Right lobe of liver (tissue), 6 donors: ENCODE measurements at places on chromosomes 7 and 10.
A peak's percentile ranks its signal among the peaks of the same experiment; 100 is the strongest.

- H3K4me1 ChIP-seq = no peaks in the 10 kb centered on the region
- no peaks in the 10 kb centered on the region for H3K36me3 ChIP-seq
- H3K27ac ChIP-seq = no peak overlapping the region
- H3K4me3 ChIP-seq = no peak overlapping the region
Observed at GRCh38 chr10:6719561-6719960, 139.5 kb upstream of the PRKCQ start.

DNA sequence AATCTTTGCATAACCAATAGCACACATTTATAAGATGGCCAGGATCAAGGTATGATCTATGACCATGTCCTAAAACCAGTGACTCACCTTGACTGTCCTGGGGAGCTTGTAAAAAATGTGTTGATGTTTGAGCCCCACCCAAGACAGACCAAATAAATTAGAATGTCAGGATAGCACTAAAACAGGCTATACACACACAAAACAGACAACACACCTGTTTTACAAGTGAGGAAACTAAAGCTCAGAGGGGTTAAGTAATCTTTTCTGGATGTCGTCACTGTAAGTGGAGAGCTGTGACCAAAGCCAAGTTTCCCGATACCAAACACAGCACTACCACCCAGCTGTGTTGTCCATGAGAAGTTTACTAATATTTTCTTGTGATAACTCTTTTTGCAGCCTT lies 84.5 kb downstream of the AVL9 start:
- no peaks in the 10 kb centered on the region for H3K4me1 ChIP-seq
- H3K27me3 ChIP-seq = no peaks in the 10 kb centered on the region
- no peak for DNase-seq
- peaks cover 2% of the 10 kb centered on the region for H3K36me3 ChIP-seq
- no peak overlapping the region for H3K27ac ChIP-seq

- no peaks in the 10 kb centered on the region for H3K4me1 ChIP-seq
- no peaks in the 10 kb centered on the region for H3K27me3 ChIP-seq
- H3K36me3 ChIP-seq = no peaks in the 10 kb centered on the region
- H3K4me3 ChIP-seq = no peak overlapping the region
Observed at GRCh38 chr7:6556196-6556595, 4.9 kb upstream of the GRID2IP start.

GRCh38 chr7:4150731-4151130 lies 531.4 kb upstream of the FOXK1 start:
- no peak overlapping the region for H3K4me3 ChIP-seq
- no peaks in the 10 kb centered on the region for H3K4me1 ChIP-seq
- H3K27ac ChIP-seq = no peak overlapping the region
- H3K27me3 ChIP-seq = no peaks in the 10 kb centered on the region
- DNase-seq = no peak
- no peaks in the 10 kb centered on the region for H3K36me3 ChIP-seq

DNA sequence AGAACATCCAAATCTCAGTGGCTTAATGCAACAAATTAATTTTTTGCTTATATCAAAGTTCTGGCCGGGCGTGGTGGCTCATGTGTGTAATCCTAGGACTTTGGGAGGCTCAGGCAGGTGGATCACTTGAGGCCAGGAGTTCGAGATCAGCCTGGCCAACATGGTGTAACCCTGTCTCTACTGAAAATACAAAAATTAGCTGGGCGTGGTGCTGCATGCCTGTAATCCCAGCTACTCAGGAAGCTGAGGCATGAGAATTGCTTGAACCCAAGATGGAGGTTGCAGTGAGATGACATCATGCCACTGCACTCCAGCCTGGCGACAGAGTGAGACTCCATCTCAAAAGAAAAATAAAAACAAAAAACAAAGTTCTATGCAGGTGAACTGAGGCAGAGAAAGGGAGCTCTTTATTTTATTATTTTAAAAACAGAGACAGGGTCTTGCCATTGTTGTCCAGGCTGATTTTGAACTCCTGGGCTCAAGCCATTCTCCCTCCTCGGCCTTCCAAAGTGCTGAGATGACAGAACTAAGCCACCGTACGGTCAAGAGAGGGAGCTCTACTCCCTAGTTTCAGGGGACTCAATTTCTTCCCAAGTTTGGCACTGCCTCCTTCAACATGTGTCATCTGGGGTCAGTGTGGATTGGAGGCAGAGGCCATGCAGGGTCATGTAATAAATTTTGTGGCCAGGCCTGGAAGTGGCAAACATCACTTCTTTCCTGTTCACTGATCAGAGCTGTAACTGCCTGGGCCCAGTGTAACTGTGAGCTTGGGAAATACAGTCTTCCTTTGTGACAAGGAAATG lies 2.4 kb downstream of the ADCK2 start:
- H3K4me1 ChIP-seq = no peaks in the 10 kb centered on the region
- DNase-seq = no peak
- H3K27me3 ChIP-seq = no peaks in the 10 kb centered on the region
- no peak overlapping the region for H3K27ac ChIP-seq

DNA sequence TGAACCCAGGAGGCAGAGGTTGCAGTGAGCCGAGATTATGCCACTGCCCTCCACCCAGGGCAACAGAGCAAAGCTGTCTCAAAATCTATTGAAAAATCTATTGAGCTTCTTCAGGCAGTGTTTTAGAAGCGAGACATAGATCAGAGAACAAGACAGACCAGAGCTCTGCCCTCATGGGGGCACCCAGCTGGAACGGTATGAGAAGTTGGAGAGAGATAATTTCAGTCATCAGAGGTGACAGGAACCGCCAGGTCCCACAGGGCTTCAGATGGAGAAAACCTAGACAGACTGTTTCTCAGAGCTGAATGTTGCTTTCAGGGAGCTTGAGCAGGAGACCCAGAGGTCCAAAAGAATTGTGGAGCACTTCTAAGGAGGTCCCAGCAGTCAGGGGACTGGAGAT lies 14.2 kb upstream of the GTF2IRD1 start:
- no peaks in the 10 kb centered on the region for H3K27me3 ChIP-seq
- H3K4me3 ChIP-seq = no peak overlapping the region
- no peaks in the 10 kb centered on the region for H3K36me3 ChIP-seq
- DNase-seq = no peak

DNA sequence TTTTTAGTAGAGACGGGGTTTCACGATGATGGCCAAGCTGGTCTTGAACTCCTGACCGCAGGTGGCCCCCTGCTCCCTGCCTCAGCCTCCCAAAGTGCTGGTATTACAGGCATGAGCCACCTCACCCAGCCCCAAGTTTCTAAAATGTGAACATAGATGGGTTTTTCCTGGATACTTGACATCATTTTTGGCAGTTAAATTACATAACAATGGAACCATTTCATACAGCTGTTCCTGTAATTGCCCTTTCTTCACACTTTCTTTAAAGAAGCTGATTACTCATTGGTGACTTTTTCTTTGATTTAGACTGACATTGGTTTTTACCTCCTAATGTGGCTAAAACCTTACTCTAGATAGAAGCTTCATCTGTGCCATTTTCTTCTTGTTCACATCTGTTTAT lies 5.9 kb downstream of the ZKSCAN1 start:
- H3K36me3 ChIP-seq = peaks cover 39% of the 10 kb centered on the region
- peak overlapping the region; percentile 65 for H3K27ac ChIP-seq
- DNase-seq = no peak
- no peaks in the 10 kb centered on the region for H3K4me1 ChIP-seq
- no peak overlapping the region for H3K4me3 ChIP-seq
- no peaks in the 10 kb centered on the region for H3K27me3 ChIP-seq

GRCh38 chr10:60572511-60573194 lies 183.0 kb upstream of the ANK3 start:
- H3K4me3 ChIP-seq = peak overlapping the region; percentile 12
- H3K27ac ChIP-seq = no peak overlapping the region
- H3K4me1 ChIP-seq = no peaks in the 10 kb centered on the region
- peak; percentile 56 for DNase-seq

GRCh38 chr10:94076325-94076841 lies 82.7 kb downstream of the PLCE1 start:
- no peak for DNase-seq
- H3K4me1 ChIP-seq = no peaks in the 10 kb centered on the region
- H3K4me3 ChIP-seq = no peak overlapping the region

DNA sequence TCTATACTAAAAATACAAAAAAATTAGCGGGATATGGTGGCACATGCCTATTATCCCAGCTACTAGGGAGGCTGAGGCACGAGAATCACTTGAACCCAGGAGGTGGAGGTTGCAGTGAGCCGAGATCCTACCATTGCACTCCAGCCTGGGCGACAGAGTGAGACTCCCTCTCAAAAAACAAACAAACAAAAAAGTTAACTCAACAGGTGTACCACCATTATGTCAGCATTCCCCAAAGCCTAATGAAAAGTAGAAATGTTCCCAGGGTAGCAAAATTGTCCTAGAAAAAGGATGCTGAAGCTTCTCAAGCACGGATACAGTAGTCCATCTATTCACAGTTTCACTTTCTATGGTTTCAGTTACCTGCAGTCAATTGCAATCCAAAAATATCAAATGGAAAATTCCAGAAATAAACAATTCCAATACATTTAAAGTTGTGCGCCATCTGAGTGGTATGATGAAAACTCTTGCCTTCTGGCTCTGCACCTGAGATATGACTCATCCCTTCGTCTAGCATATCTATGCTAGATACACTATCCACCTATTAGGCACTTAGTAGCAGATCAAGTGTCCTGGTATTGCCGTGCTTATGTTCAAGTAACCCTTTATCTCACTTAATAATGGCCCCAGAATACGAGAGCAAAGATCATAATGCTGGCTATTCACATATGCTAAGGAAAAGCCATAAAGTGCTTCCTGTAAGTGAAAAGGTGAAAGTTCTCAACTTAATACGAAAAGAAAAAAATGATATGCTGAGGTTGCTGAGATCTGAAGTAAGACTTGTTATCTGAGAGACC lies 37.2 kb upstream of the SLC35G1 start:
- H3K27me3 ChIP-seq = no peaks in the 10 kb centered on the region
- H3K36me3 ChIP-seq = no peaks in the 10 kb centered on the region
- H3K4me1 ChIP-seq = peaks cover 12% of the 10 kb centered on the region
- H3K27ac ChIP-seq = no peak overlapping the region
- no peak for DNase-seq

- no peaks in the 10 kb centered on the region for H3K27me3 ChIP-seq
- DNase-seq = no peak
- no peak overlapping the region for H3K27ac ChIP-seq
- H3K4me3 ChIP-seq = no peak overlapping the region
Observed at GRCh38 chr10:61406242-61406641, 46.9 kb downstream of the TMEM26 start.

GRCh38 chr10:78752708-78753107 lies 316.1 kb upstream of the ZMIZ1 start:
- no peak overlapping the region for H3K27ac ChIP-seq
- no peaks in the 10 kb centered on the region for H3K27me3 ChIP-seq
- no peak overlapping the region for H3K4me3 ChIP-seq
- no peaks in the 10 kb centered on the region for H3K36me3 ChIP-seq
- H3K4me1 ChIP-seq = no peaks in the 10 kb centered on the region
- DNase-seq = no peak

- H3K27ac ChIP-seq = no peak overlapping the region
- H3K27me3 ChIP-seq = no peaks in the 10 kb centered on the region
- H3K4me1 ChIP-seq = no peaks in the 10 kb centered on the region
- no peak for DNase-seq
- H3K4me3 ChIP-seq = no peak overlapping the region
Observed at GRCh38 chr10:65149878-65150277, 1628.7 kb downstream of the REEP3 start.

- no peaks in the 10 kb centered on the region for H3K27me3 ChIP-seq
- H3K4me3 ChIP-seq = no peak overlapping the region
- DNase-seq = no peak
- H3K27ac ChIP-seq = no peak overlapping the region
- no peaks in the 10 kb centered on the region for H3K36me3 ChIP-seq
Observed at GRCh38 chr7:84055904-84056605, 138.5 kb downstream of the SEMA3A start.

GRCh38 chr7:140165422-140165821 lies 11.4 kb downstream of the KDM7A start:
- no peaks in the 10 kb centered on the region for H3K27me3 ChIP-seq
- H3K27ac ChIP-seq = no peak overlapping the region
- no peaks in the 10 kb centered on the region for H3K36me3 ChIP-seq
- DNase-seq = no peak

GRCh38 chr10:44697116-44697515 lies 214.0 kb upstream of the TMEM72 start:
- no peak for DNase-seq
- H3K27ac ChIP-seq = no peak overlapping the region
- H3K4me1 ChIP-seq = no peaks in the 10 kb centered on the region
- H3K27me3 ChIP-seq = no peaks in the 10 kb centered on the region
- H3K4me3 ChIP-seq = no peak overlapping the region

GRCh38 chr10:71284544-71285179 lies 34.4 kb upstream of the SLC29A3 start:
- H3K27ac ChIP-seq = no peak overlapping the region
- no peak for DNase-seq
- H3K4me1 ChIP-seq = no peaks in the 10 kb centered on the region
- no peaks in the 10 kb centered on the region for H3K27me3 ChIP-seq
- H3K36me3 ChIP-seq = no peaks in the 10 kb centered on the region

GRCh38 chr10:29923416-29923965 lies 135.9 kb downstream of the JCAD start:
- H3K27me3 ChIP-seq = no peaks in the 10 kb centered on the region
- no peak overlapping the region for H3K27ac ChIP-seq
- no peak overlapping the region for H3K4me3 ChIP-seq
- H3K4me1 ChIP-seq = no peaks in the 10 kb centered on the region
- H3K36me3 ChIP-seq = no peaks in the 10 kb centered on the region

- no peaks in the 10 kb centered on the region for H3K27me3 ChIP-seq
- no peak overlapping the region for H3K4me3 ChIP-seq
- DNase-seq = no peak
Observed at GRCh38 chr7:116224492-116225098, 14.3 kb downstream of the TES start.

- H3K27ac ChIP-seq = no peak overlapping the region
- no peak overlapping the region for H3K4me3 ChIP-seq
- H3K36me3 ChIP-seq = no peaks in the 10 kb centered on the region
- no peaks in the 10 kb centered on the region for H3K4me1 ChIP-seq
Observed at GRCh38 chr7:121797657-121798452, 75.1 kb upstream of the PTPRZ1 start.

- H3K4me3 ChIP-seq = no peak overlapping the region
- peaks cover 5% of the 10 kb centered on the region for H3K36me3 ChIP-seq
- DNase-seq = no peak
- no peaks in the 10 kb centered on the region for H3K4me1 ChIP-seq
- no peak overlapping the region for H3K27ac ChIP-seq
- no peaks in the 10 kb centered on the region for H3K27me3 ChIP-seq
Observed at GRCh38 chr7:40043164-40043563, 91.3 kb downstream of the MPLKIP start.

DNA sequence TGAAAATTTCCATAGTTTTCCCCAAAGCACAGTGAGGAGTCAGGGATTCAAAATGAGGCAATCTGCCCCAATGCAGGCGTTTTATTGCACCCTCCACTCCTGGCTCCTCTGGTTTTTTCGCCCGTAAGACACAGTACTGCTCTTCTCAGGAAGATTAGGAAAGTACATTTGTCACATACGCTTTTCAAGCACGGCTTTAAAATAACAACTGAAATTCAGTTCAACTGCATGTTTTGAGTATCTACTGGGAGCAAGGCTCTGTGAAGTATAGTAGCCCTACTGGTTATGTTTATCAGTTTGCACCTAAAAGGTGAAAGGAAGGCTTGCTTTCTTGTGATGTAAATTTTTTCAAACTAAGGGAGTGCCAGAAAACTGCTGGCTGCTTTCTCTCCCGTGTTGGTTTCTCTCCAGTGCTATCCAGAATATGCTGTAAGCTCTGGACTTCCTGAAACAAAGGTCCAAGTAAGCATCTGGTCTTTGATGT lies 1.9 kb upstream of the SGMS1 start:
- DNase-seq = no peak
- H3K27ac ChIP-seq = peak overlapping the region; percentile 93
- H3K36me3 ChIP-seq = no peaks in the 10 kb centered on the region
